ENCODE measurements at places on chromosomes 12 and 14. TPM values are rescaled to one million over a fixed set of nuclear protein-coding genes. Genes with fewer than 3 reads are reported as not detected.

The IGF1 gene
- 415 TPM for total RNA-seq

The ZNF740 gene
- 39.7 TPM for total RNA-seq

The IL31 gene
- total RNA-seq: not detected

The GALNT16 gene
- total RNA-seq: 14.9 TPM
